ENCODE measurements at places on chromosomes 7 and 10. TPM values are rescaled to one million over a fixed set of nuclear protein-coding genes. Genes with fewer than 3 reads are reported as not detected.

- H3K4me3 ChIP-seq, result no peak overlapping the region
- no peaks in the 10 kb centered on the region for H3K36me3 ChIP-seq
- no peak overlapping the region for H3K27ac ChIP-seq
- DNase-seq, result no peak
- no peaks in the 10 kb centered on the region for H3K4me1 ChIP-seq
Measured at GRCh38 chr10:78424723-78425122, 391.1 kb downstream of the RPS24 start.

DNA sequence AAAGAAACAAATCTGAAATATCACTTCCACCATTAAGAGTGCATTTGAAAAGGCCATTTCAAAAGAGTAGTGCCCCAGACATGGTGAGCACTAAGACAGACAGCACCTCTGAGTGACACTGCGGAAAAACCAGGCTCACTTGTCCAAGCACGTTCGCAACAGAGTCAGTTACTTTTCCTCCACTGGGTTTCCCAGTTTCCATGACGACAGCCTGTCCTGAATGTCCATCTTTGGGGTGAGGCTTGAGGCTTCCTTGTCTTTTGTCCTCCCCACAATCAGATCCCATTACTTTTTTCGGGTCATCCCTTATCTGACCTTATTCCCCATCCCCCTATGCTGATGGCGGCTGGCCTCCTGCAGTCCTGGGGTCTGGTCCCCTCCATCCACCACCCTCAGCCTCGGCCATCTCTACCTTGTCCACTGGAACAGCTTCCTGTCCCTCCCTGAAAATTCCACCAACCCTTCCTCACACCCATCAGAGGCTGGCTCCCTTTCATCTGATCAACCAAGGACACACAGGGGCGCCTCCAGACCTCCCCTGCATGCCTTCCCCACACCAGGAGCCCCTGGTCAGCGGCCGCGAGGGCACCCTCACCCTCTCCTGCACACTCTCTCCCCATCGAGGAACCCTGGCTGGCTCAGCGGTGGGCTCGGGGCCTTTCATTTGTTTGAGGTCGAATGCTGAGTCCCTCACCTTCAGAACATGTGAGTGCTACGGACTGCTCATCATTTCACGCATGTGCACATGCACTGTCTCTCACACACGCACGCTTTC lies 363.6 kb downstream of the DNAJB6 start:
- H3K4me1 ChIP-seq, result no peaks in the 10 kb centered on the region
- no peak for DNase-seq
- no peaks in the 10 kb centered on the region for H3K36me3 ChIP-seq
- H3K27me3 ChIP-seq, result peaks cover 39% of the 10 kb centered on the region
- H3K4me3 ChIP-seq, result no peak overlapping the region
- H3K27ac ChIP-seq, result no peak overlapping the region

DNA sequence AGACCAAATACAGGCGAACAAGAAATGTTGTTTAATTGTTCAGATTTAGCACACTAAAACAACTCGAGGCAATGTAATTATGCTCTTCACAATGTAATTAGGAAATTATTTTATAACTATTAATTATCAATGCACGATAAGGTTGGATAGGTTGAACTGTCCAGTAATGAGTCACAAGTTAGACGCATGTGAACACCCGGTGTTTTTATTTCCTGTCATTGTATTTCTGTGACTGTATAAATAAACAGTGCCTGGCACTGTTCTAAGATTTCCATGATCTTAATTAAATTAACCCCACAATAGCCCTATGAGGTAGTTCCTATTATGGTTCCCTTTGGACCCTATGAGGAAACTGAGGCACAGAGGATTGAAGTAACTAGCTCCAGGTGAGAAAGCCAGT lies 26.2 kb downstream of the C10orf105 start:
- no peaks in the 10 kb centered on the region for H3K36me3 ChIP-seq
- no peaks in the 10 kb centered on the region for H3K27me3 ChIP-seq
- no peak overlapping the region for H3K4me3 ChIP-seq
- no peak for DNase-seq

DNA sequence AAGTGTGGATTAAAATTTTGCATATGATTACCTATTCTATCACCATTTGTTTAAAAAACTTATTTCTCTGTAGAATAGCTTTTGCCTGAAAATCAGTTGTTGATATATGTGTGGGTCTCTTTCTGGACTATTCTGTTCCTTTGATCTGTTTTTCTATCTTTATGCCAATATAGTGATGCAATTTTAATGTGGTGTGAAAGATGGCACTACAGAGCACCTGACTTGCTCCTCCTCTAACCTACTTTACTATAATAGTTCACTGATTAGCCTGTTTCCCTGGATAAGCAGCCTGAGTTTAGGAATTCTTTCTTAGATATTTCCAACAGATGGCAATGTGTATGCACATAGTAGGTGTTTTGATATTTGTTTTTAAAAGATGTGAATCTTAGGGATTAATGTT lies 294.5 kb downstream of the AUTS2 start:
- no peaks in the 10 kb centered on the region for H3K36me3 ChIP-seq
- peaks cover 3% of the 10 kb centered on the region for H3K4me1 ChIP-seq
- no peak overlapping the region for H3K27ac ChIP-seq
- no peaks in the 10 kb centered on the region for H3K27me3 ChIP-seq
- no peak overlapping the region for H3K4me3 ChIP-seq
- no peak for DNase-seq

- no peak overlapping the region for H3K4me3 ChIP-seq
- no peaks in the 10 kb centered on the region for H3K27me3 ChIP-seq
- no peaks in the 10 kb centered on the region for H3K36me3 ChIP-seq
- H3K27ac ChIP-seq, result no peak overlapping the region
Measured at GRCh38 chr7:33762151-33762910, 143.0 kb upstream of the BMPER start.

DNA sequence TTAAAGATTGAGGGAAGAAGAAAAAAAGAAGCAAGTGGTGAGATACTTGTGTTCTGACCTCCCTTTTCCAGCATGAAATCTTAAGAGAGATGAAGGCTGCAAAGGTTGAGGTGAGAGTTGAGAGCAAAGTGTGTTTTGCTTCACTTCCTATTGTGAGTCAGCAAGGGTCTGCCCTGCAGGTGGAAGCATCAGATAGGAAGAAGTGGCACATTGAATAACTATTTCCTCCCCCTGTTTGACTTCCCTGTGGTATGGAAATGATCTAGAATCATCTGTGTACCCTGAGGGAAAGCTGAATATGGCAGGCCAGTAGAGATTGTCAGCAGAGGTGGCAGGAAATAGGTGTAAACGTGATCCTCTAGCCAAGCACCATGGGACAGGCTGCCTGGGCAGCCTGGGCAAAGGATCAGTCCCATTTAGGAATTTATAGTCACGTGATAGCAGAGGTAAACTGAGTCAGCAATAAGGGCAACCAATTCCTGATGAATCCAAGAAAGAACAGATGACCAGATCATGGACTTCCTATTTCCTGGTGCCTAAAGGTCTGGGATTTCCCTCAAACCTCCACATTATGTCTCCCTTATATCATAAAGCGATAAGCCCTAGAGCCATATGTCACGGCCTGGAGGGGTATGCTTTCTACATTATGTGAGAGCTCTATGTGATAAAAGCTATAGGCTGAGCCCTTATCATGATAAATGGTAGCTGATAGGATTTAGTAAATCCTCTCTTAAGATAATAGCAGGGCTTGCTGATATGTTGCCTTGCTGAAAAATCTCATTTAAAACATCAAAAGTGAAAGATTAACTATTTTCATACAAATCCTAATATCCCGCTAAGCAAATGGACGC lies 287.0 kb downstream of the MDFIC start:
- DNase-seq, result no peak
- H3K27ac ChIP-seq, result no peak overlapping the region
- peaks cover 6% of the 10 kb centered on the region for H3K27me3 ChIP-seq
- H3K4me1 ChIP-seq, result no peaks in the 10 kb centered on the region
- H3K36me3 ChIP-seq, result no peaks in the 10 kb centered on the region

GRCh38 chr7:133484086-133484485 lies 231.2 kb downstream of the EXOC4 start:
- H3K36me3 ChIP-seq, result peaks cover 9% of the 10 kb centered on the region
- no peak overlapping the region for H3K27ac ChIP-seq
- H3K27me3 ChIP-seq, result no peaks in the 10 kb centered on the region
- DNase-seq, result peak; percentile 16
- H3K4me1 ChIP-seq, result peaks cover 32% of the 10 kb centered on the region

- peak overlapping the region; percentile 97 for H3K27ac ChIP-seq
- DNase-seq, result peak; percentile 4
- H3K36me3 ChIP-seq, result peaks cover 9% of the 10 kb centered on the region
- H3K4me3 ChIP-seq, result peak overlapping the region; percentile 97
Measured at GRCh38 chr7:94003446-94004023, 620 bp downstream of the BET1 start.

DNA sequence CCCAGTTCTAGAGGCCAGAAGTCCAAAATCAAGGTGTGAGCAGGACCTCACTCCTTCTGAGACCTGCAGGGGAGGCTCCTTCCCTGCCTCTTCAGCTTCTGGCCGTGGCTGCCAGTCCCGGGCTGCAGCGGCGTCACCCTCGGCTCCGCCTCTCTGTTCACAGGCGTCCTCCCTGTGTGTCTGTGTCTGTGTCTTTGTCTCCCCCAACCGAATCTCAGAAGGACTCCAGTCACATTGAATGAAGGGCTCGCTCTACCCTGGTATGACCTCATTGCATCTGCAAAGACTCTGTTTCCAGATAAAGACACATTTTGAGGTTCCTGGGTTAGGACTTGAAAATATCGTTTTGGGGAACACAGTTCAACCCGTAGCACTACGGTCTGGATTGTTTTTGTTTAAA lies 33.1 kb upstream of the GALNT11 start:
- no peak overlapping the region for H3K27ac ChIP-seq
- peaks cover 10% of the 10 kb centered on the region for H3K4me1 ChIP-seq
- H3K4me3 ChIP-seq, result no peak overlapping the region
- H3K27me3 ChIP-seq, result peaks cover 25% of the 10 kb centered on the region
- DNase-seq, result peak; percentile 53
- H3K36me3 ChIP-seq, result no peaks in the 10 kb centered on the region

- no peak overlapping the region for H3K27ac ChIP-seq
- H3K27me3 ChIP-seq, result peaks cover under 1% of the 10 kb centered on the region
- peaks cover 9% of the 10 kb centered on the region for H3K36me3 ChIP-seq
- DNase-seq, result no peak
- no peak overlapping the region for H3K4me3 ChIP-seq
- no peaks in the 10 kb centered on the region for H3K4me1 ChIP-seq
Measured at GRCh38 chr10:93054486-93054885, 6.1 kb upstream of the CYP26C1 start.

DNA sequence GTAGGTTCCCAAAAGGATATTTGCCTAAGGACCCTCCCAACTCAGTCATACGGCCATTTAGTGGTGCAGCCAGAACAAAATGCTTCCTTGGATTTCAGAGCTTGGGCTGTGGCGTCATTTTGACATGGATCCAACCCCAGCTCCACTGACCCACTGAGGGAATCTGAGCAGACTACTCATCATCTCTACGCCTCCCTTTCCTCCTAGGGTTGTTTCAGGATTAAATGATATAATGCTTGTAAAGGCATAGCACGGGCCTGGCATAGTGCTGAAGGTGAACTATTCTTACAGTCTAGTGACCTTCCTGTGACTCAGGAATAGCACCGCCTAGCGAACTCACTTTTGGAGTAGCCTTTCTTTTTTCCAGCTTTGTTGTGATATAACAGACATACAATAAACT lies 70.3 kb upstream of the LOXL4 start:
- DNase-seq, result no peak
- peaks cover 38% of the 10 kb centered on the region for H3K27me3 ChIP-seq
- H3K36me3 ChIP-seq, result no peaks in the 10 kb centered on the region
- H3K4me3 ChIP-seq, result no peak overlapping the region
- no peaks in the 10 kb centered on the region for H3K4me1 ChIP-seq

GRCh38 chr7:151672716-151673115 lies 153.0 kb upstream of the RHEB start:
- peak overlapping the region; percentile 12 for H3K27ac ChIP-seq
- no peak overlapping the region for H3K4me3 ChIP-seq
- H3K4me1 ChIP-seq, result peaks cover 2% of the 10 kb centered on the region
- peaks cover 22% of the 10 kb centered on the region for H3K36me3 ChIP-seq

- H3K27me3 ChIP-seq, result no peaks in the 10 kb centered on the region
- no peaks in the 10 kb centered on the region for H3K36me3 ChIP-seq
- H3K4me3 ChIP-seq, result no peak overlapping the region
- H3K27ac ChIP-seq, result no peak overlapping the region
- DNase-seq, result no peak
- no peaks in the 10 kb centered on the region for H3K4me1 ChIP-seq
Measured at GRCh38 chr7:82818171-82818570, 344.5 kb downstream of the PCLO start.

DNA sequence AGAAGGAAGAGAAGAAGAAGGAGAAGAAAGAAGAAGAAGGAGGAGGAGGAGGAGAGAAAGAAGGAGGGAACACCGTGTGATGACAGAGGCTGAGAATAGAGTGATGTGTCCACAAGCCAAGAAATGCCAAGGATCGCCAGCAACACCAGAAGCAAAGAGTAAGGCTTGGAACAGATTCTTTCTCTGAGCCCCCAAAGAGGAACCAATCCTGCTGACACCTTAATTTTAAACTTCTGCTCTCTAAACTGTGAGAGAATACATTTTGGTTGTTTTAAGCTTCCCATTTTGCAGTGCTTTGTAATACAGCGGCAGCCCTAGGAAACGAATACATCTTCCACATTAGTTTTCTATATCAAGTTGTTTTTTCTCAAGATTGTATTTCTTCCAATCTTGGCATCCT lies 13.9 kb upstream of the WNT8B start:
- H3K4me3 ChIP-seq, result no peak overlapping the region
- no peaks in the 10 kb centered on the region for H3K36me3 ChIP-seq
- no peaks in the 10 kb centered on the region for H3K4me1 ChIP-seq
- H3K27me3 ChIP-seq, result peaks cover 4% of the 10 kb centered on the region

- H3K27me3 ChIP-seq, result no peaks in the 10 kb centered on the region
- H3K4me3 ChIP-seq, result no peak overlapping the region
- peaks cover 3% of the 10 kb centered on the region for H3K36me3 ChIP-seq
Measured at GRCh38 chr7:149191851-149192250, 3.5 kb upstream of the ZNF282 start.

DNA sequence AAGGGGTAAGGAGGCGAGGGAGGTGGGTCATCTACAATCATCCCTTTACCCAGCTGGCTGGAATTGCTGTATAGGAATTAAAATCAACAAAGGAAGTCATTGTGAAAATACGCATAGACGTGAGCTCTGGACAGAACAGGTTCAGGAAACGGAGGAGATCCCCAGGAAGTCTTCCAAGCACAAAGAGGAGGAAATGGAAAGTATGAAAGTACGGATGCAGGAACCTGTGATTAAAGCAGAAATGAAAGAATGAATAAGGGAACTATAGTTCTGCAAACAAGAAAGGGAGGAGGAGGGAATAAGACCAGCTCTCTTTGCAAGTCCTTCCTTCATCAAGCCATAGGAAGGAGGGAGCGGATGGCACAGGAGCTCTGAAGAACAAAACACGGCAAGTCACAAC lies 61.8 kb downstream of the PYROXD2 start:
- H3K27ac ChIP-seq, result no peak overlapping the region
- no peak for DNase-seq
- peaks cover 55% of the 10 kb centered on the region for H3K27me3 ChIP-seq
- peaks cover 4% of the 10 kb centered on the region for H3K4me1 ChIP-seq

- H3K27ac ChIP-seq, result no peak overlapping the region
- peaks cover 2% of the 10 kb centered on the region for H3K36me3 ChIP-seq
- peak; percentile 22 for DNase-seq
- no peak overlapping the region for H3K4me3 ChIP-seq
- peaks cover 2% of the 10 kb centered on the region for H3K4me1 ChIP-seq
- no peaks in the 10 kb centered on the region for H3K27me3 ChIP-seq
Measured at GRCh38 chr7:100407285-100408180, 21.0 kb downstream of the ZCWPW1 start.

Gene PCLO
- total RNA-seq, result not detected

Gene FAM13C
- total RNA-seq, result 0.21 TPM

Gene PYROXD2
- 3.9 TPM for total RNA-seq

Gene SEMA3E
- total RNA-seq, result not detected

Gene HPSE2
- total RNA-seq, result not detected

Gene LAMB1
- total RNA-seq, result 0.32 TPM

Gene CCZ1B
- total RNA-seq, result 55.8 TPM

Gene SFRP5
- 0.27 TPM for total RNA-seq

Gene RASSF4
- total RNA-seq, result 5.6 TPM

Gene BMS1
- 40.0 TPM for total RNA-seq

Measured in activated naive CD8-positive, alpha-beta T cell treated with anti-CD3 and anti-CD28 coated beads for 36 hours (primary cell).